ENCODE measurements at places on chromosomes 13 and 19.
A peak's percentile ranks its signal among the peaks of the same experiment; 100 is the strongest.

- no peak for DNase-seq
Observed at GRCh38 chr13:34408640-34409039, 533.4 kb upstream of the NBEA start.

- DNase-seq, result peak; percentile 80
Observed at GRCh38 chr19:43555185-43555770, 20.0 kb downstream of the XRCC1 start.

GRCh38 chr19:6216236-6216995 lies 63.4 kb downstream of the MLLT1 start:
- no peak for DNase-seq

GRCh38 chr13:50521831-50522149 lies 321.7 kb downstream of the DLEU7 start:
- DNase-seq, result no peak

- DNase-seq, result no peak
Observed at GRCh38 chr13:71030784-71031183, 836.2 kb downstream of the DACH1 start.

DNA sequence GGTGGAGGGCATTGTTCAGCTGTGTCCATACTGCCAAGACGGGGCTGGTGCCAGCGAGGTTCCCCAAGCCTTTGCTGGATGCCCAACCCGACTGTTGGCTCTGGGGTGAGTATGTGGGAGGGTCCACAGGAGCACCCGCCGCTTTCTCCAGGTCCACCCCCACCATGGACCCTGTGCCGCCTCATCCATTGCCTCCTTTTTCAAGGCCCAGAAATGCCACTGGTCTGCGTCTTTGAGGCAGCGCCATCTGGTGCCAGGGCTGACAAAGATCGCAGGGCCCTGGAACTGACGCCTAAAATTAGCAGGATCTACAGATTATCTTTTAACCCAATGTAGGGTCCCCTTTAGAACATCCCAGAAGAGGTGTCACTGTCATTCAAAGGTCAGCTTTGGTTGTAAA lies 34.6 kb downstream of the NFIX start:
- no peak for DNase-seq

- DNase-seq, result no peak
Observed at GRCh38 chr19:35435896-35436295, 12.2 kb upstream of the FFAR2 start.

DNA sequence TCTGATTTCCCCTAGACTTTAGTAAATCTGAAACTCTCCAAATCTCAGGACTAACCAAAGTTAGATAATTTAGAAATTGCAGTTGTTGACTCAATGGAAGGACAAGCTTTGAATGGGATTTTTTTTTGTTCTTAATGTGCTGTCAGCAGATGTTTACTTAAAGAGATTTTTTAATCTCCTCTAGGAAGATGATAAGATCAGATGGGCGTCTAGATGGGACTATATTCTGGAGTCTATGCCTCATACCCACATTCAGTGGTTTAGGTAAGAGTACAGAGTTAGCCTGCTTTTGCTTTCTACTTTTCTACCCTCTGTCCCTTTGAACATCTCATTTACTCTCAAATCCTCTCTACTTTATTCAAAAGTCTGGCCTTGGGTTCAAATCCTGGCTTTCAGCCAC lies 39.3 kb downstream of the TM9SF2 start:
- no peak for DNase-seq

DNA sequence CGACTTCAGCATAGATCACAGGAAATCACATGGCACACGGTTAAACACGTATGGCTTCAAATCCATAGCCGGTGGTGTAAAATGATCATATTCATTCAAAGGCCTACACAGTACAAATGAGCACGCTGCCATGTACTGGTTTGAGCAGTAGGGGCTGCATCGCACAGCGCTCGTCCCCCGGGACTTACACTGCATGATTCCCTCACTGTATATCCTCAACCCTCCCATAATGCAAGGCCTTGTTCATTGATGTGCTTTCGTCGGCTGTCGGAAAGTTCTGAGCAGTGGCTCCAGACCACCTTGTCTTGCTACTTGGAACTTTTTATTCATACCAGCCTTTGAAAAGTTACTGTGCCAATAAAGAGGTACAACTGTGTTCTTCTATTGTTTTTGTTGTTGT lies 578.2 kb downstream of the MYO16 start:
- DNase-seq, result no peak

DNA sequence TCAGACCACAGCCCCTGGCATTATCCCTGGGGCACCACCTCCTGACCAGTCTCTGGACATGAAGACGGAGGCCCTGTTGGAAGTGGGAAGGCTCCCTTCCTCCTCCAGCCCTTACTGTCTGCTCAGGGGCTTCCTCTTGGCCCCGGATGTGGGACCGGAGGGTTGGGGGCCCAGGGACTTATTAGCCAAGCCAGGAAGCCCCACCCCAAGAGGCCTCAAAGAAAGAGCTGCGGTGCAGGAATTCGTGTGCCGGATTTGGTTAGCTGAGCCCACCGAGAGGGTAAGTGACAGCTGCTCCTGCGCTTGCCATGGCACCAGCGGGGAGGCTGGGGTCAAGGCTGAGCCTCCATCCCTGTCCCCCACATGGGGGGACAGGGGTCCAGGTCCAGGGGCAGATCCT lies at the start of gene RETN:
Gene RETN, plus strand, starts transcription at position 208 of the 400 bp plus-strand sequence. CDS start 278 bp downstream, outside the sequence.
- DNase-seq, result no peak

GRCh38 chr13:97344265-97345175 lies 89.4 kb upstream of the RAP2A start:
- DNase-seq, result peak; percentile 20

GRCh38 chr19:38070573-38070972 lies 153.4 kb downstream of the DPF1 start:
- DNase-seq, result no peak

GRCh38 chr19:39406656-39407409 lies at the start of gene ZFP36:
TSS of gene ZFP36 (plus strand) at chr19:39406847. CDS start at chr19:39406905, 58 bp downstream.
- peak; percentile 81 for DNase-seq

DNA sequence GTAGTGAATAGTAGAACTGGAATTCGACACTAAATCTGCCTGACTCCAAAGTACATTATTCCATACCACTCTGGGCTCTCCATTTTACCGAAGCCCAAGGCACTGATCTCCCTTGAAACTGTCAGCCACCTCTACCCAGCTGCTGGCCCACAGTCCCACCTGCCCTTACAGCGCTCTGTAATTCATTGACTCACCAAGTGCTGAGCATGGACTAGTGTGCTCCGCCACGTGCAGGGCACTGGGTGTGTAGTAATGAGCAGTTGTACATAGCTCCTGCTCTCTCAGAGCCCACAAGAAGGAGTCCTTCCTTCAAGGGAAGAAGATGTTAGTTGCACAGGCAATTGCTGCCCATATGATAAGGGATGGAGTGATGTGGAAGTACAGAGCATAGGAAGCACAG lies 76.6 kb upstream of the SIAH3 start:
- no peak for DNase-seq

Data from activated gamma-delta T cell treated with anti-CD3 and anti-CD28 coated beads, Interleukin-2, amount 50 U/mL, for 16 hours (primary cell).